Peyer's patch (tissue), 4 donors: ENCODE measurements at places on chromosomes 2 and 18.

GRCh38 chr18:67483952-67484351 lies 32.6 kb downstream of the DSEL start:
- no peak overlapping the region for H3K4me3 ChIP-seq
- H3K36me3 ChIP-seq, result no peaks in the 10 kb centered on the region
- DNase-seq, result no peak
- H3K27ac ChIP-seq, result no peak overlapping the region
- H3K4me1 ChIP-seq, result no peaks in the 10 kb centered on the region
- no peaks in the 10 kb centered on the region for H3K27me3 ChIP-seq

DNA sequence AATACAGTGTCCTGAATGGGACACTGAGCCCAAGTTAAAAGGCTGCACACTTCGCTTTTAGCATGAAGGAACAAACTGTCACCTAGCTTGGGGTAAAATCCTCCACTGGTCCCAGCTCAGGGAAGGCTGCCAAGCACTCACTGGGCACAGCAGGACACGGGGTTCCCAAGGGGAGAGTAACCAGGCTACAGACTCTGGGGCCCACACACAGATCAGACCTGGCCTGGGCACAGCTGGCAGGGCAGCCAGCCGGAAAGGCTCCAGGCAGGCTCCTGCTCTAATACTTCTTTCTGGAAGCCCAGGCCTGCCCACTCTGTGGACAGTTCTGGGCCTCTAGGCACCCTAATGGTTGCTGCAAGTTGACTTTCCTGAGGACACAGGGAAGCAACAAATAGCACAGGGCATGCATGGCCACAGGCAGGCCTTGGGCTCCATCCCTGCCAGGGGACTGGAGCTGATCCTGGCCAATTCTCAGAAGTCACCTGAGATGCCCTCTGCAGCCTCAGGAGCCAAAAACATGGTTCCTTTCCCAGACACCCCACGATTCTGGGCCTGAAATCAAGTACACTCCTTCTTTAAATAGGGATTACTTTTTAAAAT lies 18.7 kb upstream of the SULT1C3 start:
- H3K4me3 ChIP-seq, result no peak overlapping the region
- no peak for DNase-seq
- H3K36me3 ChIP-seq, result no peaks in the 10 kb centered on the region
- no peaks in the 10 kb centered on the region for H3K27me3 ChIP-seq
- H3K27ac ChIP-seq, result no peak overlapping the region

GRCh38 chr2:162060532-162060931 lies 13.5 kb downstream of the DPP4 start:
- H3K4me3 ChIP-seq, result no peak overlapping the region
- H3K27ac ChIP-seq, result no peak overlapping the region
- DNase-seq, result no peak
- peaks cover 3% of the 10 kb centered on the region for H3K4me1 ChIP-seq
- H3K36me3 ChIP-seq, result no peaks in the 10 kb centered on the region
- H3K27me3 ChIP-seq, result no peaks in the 10 kb centered on the region

DNA sequence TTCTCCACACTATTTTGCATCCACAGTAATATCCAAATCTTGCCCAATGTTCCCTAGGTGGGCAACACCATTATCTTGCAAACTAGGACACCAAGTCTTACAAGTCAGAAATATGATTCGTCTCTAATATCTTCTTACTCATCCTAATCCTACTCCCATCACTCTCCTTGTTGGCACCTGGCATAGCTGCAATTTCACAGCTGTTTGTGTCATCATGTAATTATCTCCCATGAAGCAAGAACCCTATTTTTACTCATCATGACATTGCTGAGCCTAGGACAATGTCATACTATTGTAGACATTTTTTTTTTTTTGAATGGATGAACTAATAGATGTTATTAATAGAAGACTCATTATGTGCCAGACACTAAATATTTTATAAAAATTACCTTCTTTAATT lies 91.3 kb upstream of the CCDC141 start:
- no peak overlapping the region for H3K27ac ChIP-seq
- no peak overlapping the region for H3K4me3 ChIP-seq
- H3K27me3 ChIP-seq, result no peaks in the 10 kb centered on the region
- no peaks in the 10 kb centered on the region for H3K4me1 ChIP-seq

DNA sequence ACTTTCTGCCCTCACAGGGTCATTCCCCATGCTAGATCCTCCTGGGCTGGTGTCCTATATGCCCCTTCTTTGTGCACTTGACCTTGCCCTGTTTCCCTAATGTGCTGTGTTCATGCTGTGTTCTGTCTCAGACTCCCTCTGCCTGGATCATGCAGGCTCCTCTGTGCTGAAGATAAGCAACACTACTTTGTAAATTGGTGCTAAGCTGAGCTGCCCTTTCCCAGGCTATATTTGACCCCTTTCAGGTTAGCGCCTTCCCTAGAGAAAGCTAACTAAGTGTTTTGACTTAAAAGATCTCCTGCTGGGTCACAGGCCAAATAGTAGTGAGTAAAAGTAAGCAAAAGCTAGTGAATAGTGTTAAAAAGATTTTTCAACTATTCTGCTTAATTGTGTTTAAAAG lies 257.2 kb upstream of the RGPD4 start:
- H3K4me3 ChIP-seq, result no peak overlapping the region
- no peak for DNase-seq
- H3K27me3 ChIP-seq, result no peaks in the 10 kb centered on the region
- no peaks in the 10 kb centered on the region for H3K36me3 ChIP-seq

- H3K4me1 ChIP-seq, result no peaks in the 10 kb centered on the region
- no peak for DNase-seq
- no peak overlapping the region for H3K27ac ChIP-seq
- no peaks in the 10 kb centered on the region for H3K27me3 ChIP-seq
Measured at GRCh38 chr2:184154438-184154837, 443.9 kb upstream of the ZNF804A start.
